Suppressor macrophage treated with lipopolysaccharide for 1 hour (primary cell): ENCODE measurements at places on chromosomes 5 and 9.

- peak; percentile 85 for DNase-seq
Observed at GRCh38 chr9:84357275-84357674, 16.7 kb upstream of the SLC28A3 start.

- DNase-seq: peak; percentile 90
Observed at GRCh38 chr5:180803181-180804128, 849 bp upstream of the MGAT1 start.

GRCh38 chr5:141192110-141192725 is at the start of gene PCDHB10:
TSS of gene PCDHB10 (plus strand) at chr5:141192353. CDS start at chr5:141192553, 200 bp downstream.
- peak; percentile 25 for DNase-seq

- DNase-seq: no peak
Observed at GRCh38 chr5:116771466-116772151, 197.0 kb upstream of the SEMA6A start.

- no peak for DNase-seq
Observed at GRCh38 chr9:71121275-71122021, at the start of gene TRPM3. TSS of gene TRPM3 (minus strand) at chr9:71121621. CDS start at chr9:71121354, 267 bp downstream.
